Parietal lobe (tissue), 2 donors: ENCODE measurements at places on chromosomes 3 and 15. TPM values are rescaled to one million over a fixed set of nuclear protein-coding genes. Genes with fewer than 3 reads are reported as not detected.

The CPN2 gene
- not detected for total RNA-seq

The ANKUB1 gene
- 0.63 TPM for total RNA-seq

The RTP3 gene
- not detected for total RNA-seq

The CPA3 gene
- not detected for total RNA-seq

The MIX23 gene
- 18.8 TPM for total RNA-seq

The CHRNA3 gene
- 0.31 TPM for total RNA-seq

The ZBTB47 gene
- total RNA-seq, result 24.4 TPM

The ZDHHC23 gene
- 18.8 TPM for total RNA-seq

The SERINC4 gene
- total RNA-seq, result not detected

The UQCC5 gene
- 5.0 TPM for total RNA-seq

The PP2D1 gene
- not detected for total RNA-seq

The CPNE9 gene
- 0.31 TPM for total RNA-seq

The EBLN2 gene
- 22.5 TPM for total RNA-seq

The STRIT1 gene
- total RNA-seq, result not detected

The SPSB4 gene
- 19.1 TPM for total RNA-seq

The SYNPR gene
- 45.7 TPM for total RNA-seq

The RYR3 gene
- 48.8 TPM for total RNA-seq

The IL20RB gene
- total RNA-seq, result 1.3 TPM

The XCR1 gene
- total RNA-seq, result not detected

The RLBP1 gene
- 2.2 TPM for total RNA-seq

The CCDC191 gene
- 9.1 TPM for total RNA-seq
